ENCODE measurements at places on chromosomes 1 and 21.

GRCh38 chr1:219927956-219928790 lies at the start of gene SLC30A10:
Gene SLC30A10 (minus strand): TSS chr1:219928557. CDS start chr1:219928440, 117 bp downstream.
- DNase-seq: no peak

- no peak for DNase-seq
Observed at GRCh38 chr1:109385417-109385816, 12.3 kb downstream of the SORT1 start.

DNA sequence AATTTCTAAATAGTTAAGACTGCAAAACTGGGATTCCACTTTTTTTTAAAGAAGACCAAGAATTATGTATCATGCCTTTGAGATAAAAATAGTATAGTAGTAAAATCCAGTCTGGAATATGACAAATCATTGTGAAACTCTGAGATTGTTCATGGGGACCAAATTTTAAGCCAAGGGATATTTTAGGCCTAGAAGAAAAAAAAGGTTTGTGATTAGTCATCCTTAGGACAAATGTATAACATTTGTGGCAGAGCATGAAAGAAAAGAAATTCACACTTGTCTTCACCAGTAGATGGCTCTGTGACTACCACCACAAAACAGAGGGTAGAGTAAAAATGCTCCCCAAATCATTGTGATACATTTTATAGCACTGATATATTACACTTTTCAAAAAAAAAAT lies 226.1 kb downstream of the KCTD3 start:
- DNase-seq: no peak

DNA sequence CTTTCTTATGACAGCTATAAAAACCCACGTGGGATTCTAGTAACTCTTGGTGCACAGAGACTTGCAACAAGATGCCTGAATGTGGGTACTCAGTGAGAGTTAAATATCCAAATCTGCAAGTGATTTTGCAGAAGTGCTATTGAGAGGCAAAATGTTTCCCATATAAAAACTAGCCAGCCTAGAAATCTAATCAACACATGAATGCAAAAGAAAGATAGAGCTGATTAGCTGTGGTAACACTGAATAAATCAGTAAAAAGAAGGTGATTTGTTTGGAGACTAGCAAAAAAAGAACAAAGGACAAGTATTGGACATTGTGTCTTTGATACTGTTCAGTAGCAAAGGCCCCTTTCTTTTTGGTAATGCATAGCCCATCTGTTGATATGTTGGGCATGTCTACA lies 213.7 kb upstream of the SGIP1 start:
- no peak for DNase-seq

DNA sequence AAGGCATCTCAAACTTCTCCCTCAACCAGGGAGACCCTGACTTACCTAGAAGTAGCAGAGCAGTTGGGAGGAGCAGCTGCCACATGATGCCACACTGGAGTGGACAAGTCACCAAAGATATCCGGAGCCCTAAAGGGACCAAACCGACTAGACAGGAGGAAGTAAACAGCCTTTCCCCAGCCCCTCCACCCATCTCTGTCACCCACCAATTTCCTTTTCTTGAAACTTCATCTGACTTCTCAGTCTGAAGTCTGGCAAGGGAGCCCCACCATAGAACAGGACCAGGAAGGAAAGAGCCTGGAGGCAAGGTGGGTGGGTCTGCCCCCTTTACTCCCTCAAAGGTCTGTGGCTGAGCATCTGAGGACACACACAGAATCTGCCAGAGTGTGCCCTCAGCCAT lies at the start of gene FCGR3A:
TSS of gene FCGR3A (minus strand) at position 167 of the 400 bp plus-strand sequence. CDS start at position 85, 82 bp downstream.
- no peak for DNase-seq

GRCh38 chr1:54227891-54228310 lies 27.9 kb downstream of the MRPL37 start:
- no peak for DNase-seq

- DNase-seq: no peak
Observed at GRCh38 chr1:64471218-64472039, 1.5 kb downstream of the CACHD1 start.

DNA sequence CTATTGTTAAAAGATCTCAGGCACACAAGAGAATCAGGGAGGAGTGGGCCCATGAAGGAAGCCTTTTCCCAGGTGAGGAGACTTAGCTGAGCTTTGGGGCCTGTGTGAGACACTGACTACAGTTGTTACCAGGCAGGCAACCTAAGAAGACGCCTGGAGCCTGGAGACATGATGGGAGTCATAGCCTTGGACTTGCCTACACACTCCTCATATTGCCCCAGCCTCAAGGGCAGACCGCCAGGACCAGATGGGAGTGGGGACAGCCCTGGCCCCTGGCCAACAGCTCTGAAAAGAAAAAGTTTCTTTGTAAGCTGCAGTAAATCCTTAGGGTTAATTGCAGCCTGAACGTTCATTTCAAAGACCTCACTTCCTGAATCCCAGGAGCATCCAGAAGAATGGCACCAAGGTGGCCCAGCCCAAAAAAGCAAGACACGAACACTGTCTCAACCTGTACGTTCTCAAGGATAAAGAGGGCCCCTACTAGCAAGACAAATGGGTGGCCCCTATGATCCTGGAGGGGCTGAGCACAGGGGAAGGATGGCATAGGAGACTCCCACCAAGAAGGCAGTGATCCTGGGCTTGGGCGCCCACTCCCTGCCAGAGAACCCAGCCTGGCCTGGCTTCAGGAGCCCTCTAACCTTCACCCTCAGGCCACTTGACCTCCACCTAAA lies 33.2 kb upstream of the BTG2 start:
- DNase-seq: no peak

- DNase-seq: peak; percentile 30
Observed at GRCh38 chr1:239098400-239099037, 287.8 kb upstream of the CHRM3 start.

DNA sequence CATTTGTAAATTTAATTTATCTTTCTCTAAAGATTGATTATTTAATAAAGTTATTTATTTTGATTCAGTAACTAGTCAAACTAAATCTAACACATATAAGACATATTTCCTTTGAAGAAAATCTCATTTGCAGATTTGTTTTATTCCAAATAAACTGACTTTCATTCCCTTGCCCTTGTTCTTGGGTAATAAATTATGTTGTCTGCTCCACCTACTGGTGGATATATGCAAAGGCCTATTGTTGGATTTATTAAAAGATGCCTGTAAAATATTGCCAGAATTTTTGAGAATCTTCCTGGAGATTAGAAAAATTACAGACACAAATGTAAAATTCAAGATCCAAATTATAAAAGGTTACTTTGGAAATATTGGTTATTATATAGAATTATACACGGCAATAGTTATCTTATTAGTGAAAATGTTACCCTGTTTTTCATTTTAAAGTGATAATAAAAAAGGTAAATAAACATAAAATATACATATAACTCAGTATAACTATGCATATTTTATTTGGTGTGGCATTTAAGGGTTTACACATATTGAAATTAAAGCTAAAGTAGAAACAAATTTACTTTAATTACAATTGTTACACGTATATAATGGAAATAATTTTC lies 116.1 kb downstream of the SPATA17 start:
- peak; percentile 29 for DNase-seq

DNA sequence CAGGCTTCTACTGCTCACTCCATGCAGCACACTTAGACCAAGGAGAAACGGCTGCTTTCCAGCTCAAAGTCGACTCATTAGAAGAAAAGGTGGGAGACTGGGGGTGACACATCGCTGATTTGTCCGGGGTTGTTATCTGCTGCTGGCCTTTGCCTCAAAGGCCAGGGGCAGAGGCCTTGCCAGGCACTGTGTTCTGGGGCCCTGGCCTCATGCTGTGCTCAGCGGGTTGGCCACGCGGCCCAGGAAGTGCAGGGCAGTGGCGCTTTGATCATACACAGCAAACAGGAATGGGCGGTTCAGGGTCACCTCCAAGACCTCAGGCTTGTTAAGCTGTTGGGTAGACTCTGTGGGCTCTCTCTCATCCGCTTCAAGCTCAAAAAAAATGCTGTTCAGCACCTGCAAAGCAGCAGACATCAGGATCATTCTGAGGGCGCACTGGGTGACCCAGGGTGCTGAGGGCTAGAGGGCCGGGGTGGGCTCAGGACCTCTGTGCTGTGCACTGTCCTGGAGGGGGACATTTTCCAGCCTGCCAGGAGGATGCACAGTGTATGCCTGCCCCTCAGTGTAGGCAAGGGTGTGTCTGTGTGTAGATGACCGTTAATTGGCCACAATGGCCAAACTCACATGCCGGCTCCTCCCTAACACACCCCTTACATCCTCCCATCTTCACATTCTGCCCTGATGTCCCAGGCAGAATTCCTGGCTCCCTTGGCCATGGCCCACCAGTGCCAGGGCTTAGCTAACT lies 10.8 kb downstream of the AGT start:
- DNase-seq: no peak

DNA sequence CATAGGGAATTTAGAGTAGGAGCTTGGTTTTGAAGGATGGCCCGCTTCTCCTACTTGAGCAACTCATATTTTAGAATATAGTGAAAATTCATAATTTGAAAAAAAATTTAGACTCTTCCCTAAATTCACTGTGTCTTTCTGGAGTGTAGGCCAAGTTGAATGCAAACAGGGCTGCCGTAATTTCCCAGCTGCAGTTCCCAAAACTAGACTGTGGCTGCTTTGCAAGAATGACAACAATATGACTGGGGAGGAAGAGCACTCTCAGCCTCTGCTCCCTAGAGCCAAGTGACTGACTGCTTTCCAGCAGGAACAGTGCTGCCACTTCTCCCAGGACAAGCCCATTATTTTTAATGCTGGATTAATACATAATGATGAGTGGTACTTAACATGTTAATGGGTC lies 209.0 kb downstream of the RHOU start:
- DNase-seq: no peak

- DNase-seq: no peak
Observed at GRCh38 chr1:192698731-192699130, 62.8 kb downstream of the RGS13 start.

- no peak for DNase-seq
Observed at GRCh38 chr21:32496568-32496967, 84.1 kb downstream of the EVA1C start.

DNA sequence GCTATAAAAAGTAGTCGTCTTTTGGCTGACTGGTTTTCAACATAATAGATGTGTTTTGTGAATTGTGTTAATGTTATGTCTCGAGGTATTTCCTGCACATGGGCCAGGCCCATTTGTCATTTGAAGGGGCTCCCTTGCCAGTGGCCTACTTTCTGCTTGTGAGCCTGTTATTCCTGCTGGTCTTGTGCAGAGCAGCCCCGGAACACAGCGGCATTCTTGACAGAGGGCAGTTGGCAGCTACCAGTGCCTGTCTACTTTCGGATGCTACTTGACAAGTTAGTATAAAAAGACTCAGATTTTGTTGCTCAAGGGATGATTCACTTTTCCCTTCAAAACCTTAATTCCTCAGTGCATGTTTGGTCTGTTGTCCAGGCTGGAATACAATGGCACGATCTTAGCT lies 28.5 kb downstream of the PGM1 start:
- DNase-seq: no peak

DNA sequence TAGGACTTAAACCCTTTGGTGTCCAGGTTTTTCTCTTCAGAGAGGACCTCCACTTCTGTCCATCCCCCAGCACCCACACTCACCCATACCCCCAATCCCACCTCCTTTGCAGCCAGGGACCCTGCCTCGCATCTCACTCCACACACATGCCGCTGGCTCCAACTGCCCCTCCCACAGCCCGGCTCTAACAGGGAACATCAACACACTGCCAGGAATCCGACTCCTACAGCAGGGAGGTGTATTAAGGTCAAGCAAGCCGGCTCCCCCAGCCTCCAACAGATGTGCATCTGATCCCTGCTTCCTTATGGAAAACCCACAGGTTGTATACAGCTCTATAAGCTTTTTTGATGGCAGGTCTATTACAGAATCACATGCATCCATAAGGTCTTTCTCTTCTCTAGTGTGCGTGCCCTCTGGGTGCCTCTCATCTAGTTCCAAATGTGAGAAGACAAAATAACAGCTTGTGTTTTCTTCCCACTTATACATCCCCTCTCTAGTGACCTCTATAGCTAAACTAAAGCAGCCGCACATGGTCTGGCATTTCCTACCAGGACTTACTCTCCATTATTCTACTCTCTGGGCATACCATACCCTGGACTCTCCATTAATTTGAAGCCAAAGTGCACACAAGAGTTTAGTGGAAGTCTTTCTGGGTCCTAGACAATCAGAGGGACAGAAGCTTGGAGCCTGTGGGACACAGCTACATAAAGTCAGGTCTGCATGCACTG lies 16.3 kb downstream of the PIK3C2B start:
- DNase-seq: no peak

DNA sequence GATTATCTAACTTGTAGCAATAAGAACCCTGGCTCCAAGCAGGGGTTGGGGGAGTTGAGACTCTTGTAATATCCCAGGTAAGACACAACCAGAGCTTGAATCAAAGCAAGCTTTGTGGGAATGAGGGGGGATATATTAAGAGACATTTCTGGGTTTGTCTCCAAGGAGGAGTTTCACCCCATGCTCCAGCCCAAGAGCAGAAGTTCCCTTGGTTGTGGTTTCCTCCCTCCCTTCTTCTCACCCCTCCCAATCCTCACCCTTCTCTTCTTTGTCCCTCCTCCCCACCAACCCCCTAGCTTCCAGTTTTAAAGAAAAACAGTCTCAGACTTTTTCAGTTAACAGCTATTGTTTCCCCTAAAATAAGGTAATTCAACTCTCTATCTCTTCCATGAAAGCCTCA lies 11.9 kb downstream of the TRAF3IP3 start:
- DNase-seq: peak; percentile 55

- no peak for DNase-seq
Observed at GRCh38 chr1:38612951-38613350, 246.6 kb downstream of the RRAGC start.

- DNase-seq: no peak
Observed at GRCh38 chr1:19468397-19468956, 16.9 kb downstream of the CAPZB start.

DNA sequence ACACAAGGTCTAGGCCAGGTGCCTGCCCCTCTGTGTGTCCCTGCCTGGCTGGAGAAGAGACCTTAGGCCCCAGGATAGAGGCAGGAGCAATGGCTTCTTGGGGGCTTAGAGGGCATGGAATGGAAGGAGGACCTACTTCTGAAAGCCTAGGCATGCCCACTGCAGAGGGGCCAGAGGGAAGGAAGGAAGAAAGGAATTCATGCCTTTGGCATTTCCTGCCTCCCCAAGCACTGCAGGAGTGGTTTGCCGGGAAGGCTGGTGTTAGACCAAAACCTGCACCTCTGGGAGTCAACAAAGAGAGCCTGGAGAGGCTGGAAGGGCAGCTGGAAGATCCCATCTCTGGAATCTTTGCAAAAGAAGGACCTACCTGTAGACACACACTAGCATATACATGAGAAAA lies 50.7 kb upstream of the KCNE2 start:
- DNase-seq: no peak

GRCh38 chr21:42653231-42654061 lies at the start of gene PDE9A:
Gene PDE9A (plus strand): TSS chr21:42653621. CDS start chr21:42653815, 194 bp downstream.
- no peak for DNase-seq

GRCh38 chr1:12502336-12503109 lies 115.5 kb downstream of the DHRS3 start:
- DNase-seq: no peak

GRCh38 chr1:93680076-93680419 lies 1.6 kb downstream of the BCAR3 start:
- DNase-seq: no peak

- DNase-seq: no peak
Observed at GRCh38 chr1:91601554-91602376, 101.1 kb downstream of the CDC7 start.

- no peak for DNase-seq
Observed at GRCh38 chr1:196063294-196063693, 544.9 kb downstream of the KCNT2 start.

GRCh38 chr1:20190256-20191160 lies 4.2 kb upstream of the PLA2G2C start:
- no peak for DNase-seq

- no peak for DNase-seq
Observed at GRCh38 chr1:181097242-181097641, 8.7 kb downstream of the IER5 start.

All from AML-193 (cell line).